ENCODE measurements at places on chromosomes 1 and 21.

DNA sequence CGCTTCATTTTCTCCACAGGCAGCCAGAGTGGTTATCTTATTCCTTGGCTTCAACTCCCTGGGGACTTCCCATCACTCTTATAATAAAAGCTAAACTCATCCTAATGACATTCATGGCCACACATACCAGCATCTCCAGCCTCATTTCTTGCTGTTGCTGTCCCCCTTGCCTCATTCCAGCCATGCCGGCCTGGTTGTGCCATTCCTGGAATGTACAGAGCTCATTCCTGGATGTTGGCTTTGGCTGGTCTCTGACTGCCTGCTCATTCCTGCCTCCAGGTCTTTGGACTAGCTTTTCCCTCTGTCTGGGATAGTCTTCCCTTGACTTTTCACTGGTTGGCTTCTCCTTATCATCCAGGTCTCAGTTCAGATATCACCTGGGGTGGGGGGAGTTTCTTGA is 2.4 kb upstream of the PEF1 start:
- no peak for DNase-seq

DNA sequence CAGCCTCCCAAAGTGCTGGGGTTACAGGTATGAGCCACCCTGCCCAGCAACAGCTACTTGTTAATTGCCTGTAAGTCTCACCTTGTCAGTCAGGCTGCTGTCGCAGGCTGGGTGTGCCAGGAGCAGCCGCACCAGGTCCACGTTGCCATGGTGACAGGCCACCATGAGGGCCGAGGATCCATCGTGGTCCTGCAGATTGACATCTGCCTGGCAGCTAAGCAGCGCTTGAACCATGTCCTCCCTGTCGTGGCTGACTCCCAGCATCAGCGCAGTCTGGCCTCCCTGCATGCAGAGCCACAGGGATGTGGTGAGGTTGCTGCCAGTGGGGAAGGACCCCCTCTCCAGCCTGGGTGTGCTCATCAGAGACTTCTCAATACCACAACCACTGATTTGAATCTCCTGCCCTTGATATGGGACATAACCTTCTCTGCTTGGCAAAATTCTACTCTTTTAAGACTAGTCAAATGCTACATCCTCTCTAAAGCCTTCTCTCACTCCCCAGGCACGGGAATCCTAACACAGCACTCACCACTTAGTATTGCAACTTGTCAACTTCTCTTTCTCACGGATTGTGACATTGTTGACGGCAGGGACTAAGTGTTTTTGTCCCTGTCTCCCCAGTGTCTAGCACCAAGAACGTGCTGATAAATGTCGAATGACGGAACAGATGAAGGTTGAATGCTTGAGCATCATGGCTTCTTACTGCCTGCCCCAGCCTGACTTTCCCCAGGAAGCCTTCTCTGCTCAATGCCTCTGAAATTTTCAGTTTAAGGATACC is 52.9 kb downstream of the L1TD1 start:
- no peak for DNase-seq

DNA sequence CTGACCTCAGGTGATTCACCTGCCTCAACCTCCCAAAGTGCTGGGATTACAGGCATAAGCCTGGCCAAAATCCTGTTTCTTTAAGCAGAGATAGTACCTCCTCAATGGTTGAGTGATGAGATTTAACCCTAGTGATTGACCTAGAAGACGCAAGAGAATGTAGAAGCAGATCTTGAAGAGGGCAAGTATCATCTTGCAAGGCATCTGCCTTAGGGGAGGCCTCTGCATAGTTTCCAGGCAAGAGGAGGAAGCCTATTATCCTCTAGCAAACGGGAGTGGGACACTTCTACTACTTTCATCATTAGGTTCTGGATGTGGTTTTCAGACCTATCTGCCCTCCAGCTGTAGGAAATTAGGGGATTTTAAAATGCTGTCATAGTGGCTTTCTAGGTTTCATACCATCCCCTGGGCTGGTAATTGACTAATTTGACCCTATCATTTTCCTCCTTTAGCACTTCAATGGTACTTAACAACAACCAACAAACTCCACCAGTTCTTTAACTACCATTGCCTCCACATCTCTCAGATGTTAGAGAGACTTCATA is 10.0 kb upstream of the TRIM62 start:
- peak; percentile 81 for DNase-seq

DNA sequence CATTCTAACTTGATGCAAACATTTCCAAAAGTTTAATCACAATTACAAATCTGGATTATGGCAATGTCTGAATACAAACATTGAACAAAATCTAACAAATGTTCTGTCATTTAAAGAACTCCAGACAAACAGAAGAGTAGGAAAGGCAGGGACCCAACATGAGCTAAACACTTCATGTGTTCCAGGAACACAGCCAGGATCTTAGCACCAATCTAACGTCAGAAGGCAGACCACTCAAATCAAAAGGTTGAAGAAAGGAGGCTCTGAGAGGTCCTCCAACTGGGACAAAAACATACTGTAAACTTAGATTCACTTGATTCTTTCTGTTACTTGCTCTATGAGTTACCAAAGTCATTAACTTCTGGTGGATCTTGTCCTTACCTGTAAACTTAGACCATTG is 374.0 kb downstream of the NEGR1 start:
- DNase-seq: no peak

GRCh38 chr1:159953536-159954515 is at the start of gene SLAMF9:
TSS of gene SLAMF9 (minus strand) at chr1:159954237. CDS start at chr1:159954137, 100 bp downstream.
- peak; percentile 82 for DNase-seq

- peak; percentile 60 for DNase-seq
These were observed 45.6 kb upstream of the RAB4A start for GRCh38 chr1:229225331-229225782.

GRCh38 chr1:225875044-225875815 is 7.0 kb downstream of the TMEM63A start:
- peak; percentile 53 for DNase-seq

DNA sequence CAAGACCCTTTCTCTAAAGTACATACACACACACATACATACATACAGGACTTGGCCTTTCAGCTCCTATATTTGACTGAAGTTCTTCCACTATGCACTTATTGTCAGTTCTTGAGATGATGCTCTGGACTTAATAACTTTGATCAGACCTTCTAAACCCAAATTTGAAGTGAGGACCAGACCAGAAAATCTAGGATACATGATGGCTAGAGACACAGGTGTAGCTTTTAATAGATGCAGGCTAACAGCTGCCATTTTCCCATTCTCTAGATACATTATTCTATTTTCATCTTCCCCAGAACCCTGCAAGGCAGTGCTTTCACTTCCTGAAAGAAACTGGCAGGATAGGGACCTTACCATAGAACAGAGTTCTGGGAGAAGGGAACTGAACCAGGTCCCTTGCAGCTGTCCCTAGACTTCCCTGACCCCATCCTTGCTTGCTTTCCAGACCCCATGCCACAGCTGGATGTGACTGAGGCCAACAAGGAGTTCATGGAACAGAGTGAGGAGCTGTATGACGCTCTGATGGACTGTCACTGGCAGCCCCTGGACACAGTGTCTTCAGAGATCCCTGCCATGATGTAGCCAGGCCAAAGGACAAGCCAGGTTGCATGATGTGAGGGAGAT is 14.9 kb upstream of the RAB42 start:
- peak; percentile 36 for DNase-seq

DNA sequence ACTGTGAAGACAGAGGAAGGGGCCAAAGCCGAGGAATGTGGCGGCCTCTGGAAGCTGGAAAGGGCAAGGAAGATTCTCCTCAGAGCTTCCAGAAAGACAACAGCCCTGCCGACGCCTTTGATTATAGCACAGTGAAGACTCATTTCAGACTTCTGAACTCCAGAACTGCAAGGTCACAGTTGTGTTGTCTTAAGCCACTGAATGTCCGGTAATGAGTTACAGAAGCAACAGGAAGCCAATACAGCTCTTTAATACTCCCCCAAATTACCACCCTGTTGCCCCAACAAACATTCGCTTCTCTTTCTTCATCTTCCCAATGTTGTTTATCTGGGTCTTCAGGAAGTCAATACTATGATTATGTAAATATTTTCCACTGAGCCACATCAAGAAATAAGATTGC is 44.0 kb downstream of the ETS2 start:
- DNase-seq: no peak

GRCh38 chr1:205448540-205449253 is 7.1 kb downstream of the BLACAT1 start:
- DNase-seq: no peak

DNA sequence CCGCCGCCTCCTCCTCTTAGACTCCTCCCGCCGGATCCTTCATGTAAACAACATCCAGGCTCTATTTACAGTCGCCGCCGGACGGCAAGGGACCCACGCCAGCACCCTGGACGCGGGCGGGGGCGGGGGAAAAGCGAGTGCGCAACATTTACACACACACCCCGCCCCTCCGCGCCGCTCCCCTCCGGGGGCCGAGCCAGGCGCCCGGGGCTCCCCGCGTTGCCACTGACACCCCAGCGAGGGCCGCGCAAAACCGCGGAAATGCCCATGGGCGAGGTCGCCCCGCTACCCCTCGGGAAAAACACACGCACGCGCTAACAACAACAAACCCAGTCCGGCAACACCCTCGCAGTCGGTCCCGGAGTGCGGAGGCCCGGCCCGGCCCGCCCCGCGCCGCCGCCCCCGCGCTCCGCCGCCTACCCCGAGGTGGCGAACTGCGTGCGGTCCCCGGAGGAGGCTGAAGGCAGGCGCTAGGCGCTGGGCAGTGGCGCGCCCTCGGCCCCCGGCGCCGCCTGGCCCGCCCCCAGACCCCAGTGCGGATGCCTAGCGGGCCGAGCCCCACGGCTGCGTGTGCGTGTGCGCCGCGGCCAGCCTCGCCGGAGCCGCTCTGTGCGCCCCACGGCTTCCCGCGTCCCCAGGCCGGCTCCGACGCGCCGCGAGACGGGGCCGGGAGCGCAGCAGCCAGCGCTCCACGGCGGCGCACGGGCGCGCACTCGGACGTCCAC is 81.1 kb upstream of the AK4 start:
- DNase-seq: no peak

GRCh38 chr1:81797701-81798100 is 3.0 kb upstream of the ADGRL2 start:
- no peak for DNase-seq

GRCh38 chr1:24908591-24909259 is 21.4 kb downstream of the RUNX3 start:
- DNase-seq: no peak

DNA sequence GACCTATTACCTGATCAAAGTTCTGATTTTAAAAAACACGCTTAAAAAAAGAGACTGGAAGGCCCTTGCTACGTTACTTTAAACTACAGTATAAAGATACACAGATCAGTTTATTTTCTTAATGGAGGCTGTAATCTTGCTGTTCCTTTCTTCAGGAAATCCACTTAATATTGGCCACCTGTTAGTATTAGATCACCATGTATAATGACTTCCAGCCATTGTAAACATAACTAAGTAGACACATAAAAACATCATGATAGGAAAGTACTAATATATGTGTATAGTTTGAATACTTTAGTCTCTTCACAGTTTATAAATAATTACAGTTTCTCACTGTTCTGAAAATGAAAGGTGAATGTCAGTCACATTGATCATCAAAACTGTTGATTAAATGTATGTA is 68.6 kb downstream of the ADGRL2 start:
- DNase-seq: no peak

DNA sequence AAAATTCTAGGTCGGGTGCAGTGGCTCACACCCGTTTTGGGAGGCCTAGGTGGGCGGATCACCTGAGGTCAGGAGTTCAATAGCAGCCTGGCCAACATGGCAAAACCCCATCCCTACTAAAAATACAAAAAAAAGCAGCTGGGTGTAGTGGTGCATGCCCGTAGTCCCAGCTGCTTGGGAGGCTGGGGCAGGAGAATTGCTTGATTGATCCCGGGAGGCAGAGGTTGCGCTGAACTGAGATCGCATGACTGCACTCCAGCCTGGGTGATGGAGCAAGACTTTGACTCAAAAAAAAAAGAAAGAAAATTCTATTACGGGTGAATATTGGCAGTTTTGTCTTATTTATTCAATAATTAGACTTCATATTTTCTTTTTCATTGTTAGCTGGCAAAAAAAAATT is 62.1 kb downstream of the SNX7 start:
- no peak for DNase-seq

DNA sequence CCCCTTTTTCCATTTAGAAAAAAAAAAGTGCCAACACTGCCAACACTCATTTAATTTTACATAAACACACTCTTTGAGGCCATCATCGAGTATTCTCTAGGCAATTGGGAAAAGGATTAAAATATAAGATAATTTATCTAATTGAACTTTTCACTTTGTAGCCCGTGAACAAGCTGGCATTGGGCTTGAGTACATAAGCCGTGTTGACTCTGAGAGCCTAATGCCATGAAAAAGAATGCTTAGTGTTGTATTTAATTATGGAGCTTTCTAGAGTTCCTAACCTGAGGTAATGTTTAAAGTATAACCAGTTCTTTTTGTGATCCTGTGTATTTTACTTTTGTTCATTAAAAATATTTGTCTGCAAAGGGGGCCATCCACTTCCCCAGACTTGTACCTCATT is 193.8 kb downstream of the LYPLAL1 start:
- no peak for DNase-seq

DNA sequence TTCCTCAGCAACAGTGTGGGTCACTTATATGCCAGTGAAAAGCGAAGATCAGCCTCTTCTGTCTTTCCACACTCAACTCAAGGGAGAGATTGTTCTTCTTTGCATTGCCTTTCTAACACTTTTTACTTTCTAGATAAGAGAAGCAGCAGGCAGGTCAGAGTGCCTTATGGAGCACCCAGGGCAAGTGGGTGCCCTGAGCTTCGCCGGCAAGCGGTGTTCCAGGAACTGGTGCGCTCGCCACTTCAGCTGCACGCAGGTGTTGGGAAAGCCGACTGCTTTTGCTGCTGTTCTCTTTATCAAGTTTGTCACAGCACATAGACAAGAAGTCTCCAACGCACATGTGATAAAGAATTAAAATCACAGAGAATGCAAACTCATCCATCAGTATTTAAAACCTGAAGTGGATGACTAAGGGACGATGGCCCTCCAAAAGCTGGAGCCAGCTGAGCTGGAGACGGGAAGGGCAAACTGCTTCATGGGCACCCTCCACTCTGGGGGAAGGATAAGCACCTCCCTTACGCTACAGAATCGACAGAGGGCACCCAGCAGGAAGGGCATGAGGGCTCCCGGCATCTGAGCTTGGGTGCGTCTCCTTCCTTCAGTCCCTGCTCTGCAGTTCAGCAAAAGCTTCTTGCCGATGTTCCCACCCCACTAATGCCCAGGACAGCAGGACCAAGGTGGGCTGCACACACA is 20.7 kb downstream of the UBE2G2 start:
- DNase-seq: no peak

DNA sequence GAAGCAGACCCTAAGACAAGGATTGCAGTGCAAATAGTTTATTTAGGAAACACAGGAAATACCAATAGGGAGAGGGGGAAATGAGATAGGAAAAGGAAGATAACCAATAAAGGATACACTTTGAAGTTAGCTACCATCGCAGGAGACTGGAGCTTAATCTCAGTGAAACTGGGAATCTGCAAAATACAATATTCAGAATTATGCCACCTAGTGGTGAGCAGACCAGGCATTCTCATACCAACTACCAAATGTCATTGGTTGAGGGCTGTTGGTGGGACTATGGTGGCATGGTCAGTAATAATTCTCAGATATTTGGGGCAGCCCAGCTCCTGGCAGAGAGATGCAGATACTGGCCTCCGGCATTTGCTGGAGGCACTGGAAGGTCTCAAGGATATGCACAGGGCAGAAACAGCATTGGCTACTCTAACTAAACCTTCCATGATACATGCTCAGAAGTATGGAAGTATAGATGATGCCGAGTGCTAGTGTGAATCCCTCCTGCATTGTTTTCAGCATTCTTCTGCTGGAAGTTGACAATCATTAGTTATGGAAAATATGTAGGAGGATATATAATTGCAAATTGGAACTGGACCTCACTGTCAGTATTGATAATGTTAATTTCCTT is 11.8 kb upstream of the ZFP69B start:
- DNase-seq: peak; percentile 18

Data from foreskin keratinocyte (primary cell).